Hindlimb muscle (tissue), 1 donor: ENCODE measurements at places on chromosomes 3 and 15. TPM values are rescaled to one million over a fixed set of nuclear protein-coding genes. Genes with fewer than 3 reads are reported as not detected.

The LRRC49 gene
- 5.9 TPM for polyA plus RNA-seq

The CPN2 gene
- 0.09 TPM for polyA plus RNA-seq

The ARHGEF26 gene
- 11.3 TPM for polyA plus RNA-seq

The ACKR4 gene
- polyA plus RNA-seq = 0.76 TPM

The CHST13 gene
- 0.18 TPM for polyA plus RNA-seq

The CDHR4 gene
- not detected for polyA plus RNA-seq

DNA sequence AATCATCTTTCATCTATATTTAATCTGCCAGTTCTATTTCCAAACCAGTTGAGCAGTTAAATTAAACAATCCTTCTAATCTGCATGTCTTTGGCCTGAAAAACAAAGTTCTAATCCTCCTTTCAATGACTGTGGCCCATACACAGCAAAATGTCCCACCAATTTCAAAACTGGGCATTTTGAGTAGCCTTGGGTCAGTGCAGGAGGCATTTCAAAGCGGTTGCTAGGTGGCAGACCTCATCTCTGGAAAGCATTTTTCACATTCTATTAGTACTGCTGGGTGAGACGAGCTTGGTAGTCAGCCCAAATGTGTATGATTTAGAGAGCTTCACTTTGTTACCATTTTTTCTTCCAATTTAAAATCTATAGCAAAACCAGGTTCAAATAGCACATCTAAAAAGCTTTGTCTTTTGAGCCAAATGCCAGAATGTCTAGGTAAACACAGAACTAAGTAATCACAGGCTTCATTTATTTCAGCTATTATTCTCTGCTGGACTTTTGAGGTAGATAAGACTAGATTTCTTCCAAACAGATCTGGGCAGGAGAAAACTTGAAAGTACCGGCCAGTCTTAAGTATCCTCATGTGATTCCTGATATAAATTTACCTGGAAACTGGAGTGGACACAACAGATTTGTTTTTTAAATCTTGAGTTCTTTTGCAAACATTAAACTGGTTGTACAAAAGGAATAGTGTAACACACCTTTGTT, 8.9 kb upstream of the ARHGEF26 start:
- DNase-seq = no peak

DNA sequence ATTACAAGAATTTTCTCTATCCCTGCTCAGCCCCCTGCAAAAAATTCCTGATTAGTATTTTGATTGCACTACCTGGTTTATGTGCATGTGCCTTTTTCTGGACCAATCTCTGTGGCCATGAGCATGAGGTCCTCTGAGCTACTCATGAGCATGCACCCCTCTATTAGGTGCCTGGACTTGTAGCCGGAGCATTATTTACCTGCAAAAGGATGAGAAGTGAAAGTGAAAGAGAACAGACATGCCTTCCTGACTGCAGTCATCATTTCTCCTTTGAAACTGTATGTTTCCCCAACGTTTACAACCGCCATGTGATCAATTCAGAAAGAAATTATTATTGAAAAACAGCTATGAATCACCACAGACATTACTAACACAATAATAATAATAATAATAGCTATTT, 1008.8 kb downstream of the ROBO2 start:
- DNase-seq = no peak

DNA sequence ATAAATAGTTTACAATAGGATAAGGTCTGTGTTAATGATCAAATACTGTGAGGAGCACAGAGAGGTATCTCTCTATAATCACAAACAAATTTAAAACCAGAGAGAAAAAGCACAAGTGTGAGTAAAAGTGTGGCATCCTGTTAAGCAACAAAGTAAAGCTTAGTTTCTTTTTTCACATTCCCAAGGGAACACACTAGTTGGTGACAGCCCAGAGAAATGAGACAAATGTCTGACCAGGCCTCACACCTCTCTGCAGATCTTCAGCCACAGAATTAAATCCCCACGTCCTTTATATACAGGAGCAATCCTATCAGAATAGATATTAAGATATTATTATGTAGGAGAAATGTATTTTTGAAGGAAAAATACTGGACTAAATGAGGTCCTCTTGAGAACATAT, 2.7 kb downstream of the FBN1 start:
- no peak for DNase-seq

- DNase-seq = no peak
These were observed 729.9 kb downstream of the MECOM start for GRCh38 chr3:168933614-168934013.

DNA sequence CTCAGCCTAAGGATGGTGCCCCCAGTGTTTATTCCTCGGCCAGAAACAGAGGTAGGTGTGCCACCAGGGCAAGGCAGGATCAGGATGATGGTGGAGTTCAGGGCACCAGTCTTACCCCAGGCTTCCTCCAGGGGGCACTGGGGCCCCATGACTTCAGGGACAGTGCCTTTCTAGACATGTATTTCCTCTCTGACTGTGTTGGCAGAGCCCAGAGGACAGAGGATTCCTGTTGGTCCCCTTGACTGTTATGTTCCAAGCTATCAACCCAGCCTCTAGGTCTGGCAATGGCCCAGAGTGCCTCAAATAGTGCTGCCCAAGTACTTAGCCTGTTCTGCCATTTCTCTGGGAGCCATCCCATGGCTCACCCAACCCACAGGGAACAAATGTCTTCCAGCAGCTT, 2.8 kb downstream of the HEMK1 start:
- DNase-seq = peak; percentile 64
